ENCODE measurements at places on chromosomes 4 and X.

DNA sequence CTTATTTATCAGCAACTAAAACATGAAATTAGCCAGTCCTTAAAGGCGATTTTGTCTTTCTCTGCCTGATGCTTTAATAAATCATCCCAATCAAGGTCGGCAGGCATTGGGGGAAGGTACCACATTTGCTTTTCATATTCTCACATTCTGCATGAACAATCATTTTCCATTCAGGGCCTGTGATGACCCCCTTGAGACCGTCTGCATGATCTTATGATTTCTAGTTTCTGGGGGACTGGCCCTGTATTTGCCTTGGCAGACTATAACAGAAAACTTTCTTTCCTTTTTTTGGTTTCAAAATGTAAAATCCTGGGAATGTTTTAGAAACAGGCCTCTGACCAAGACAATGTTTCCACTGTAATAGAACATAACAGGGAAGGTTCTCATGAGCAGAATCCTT lies 296.8 kb downstream of the IDS start:
- DNase-seq, result no peak

DNA sequence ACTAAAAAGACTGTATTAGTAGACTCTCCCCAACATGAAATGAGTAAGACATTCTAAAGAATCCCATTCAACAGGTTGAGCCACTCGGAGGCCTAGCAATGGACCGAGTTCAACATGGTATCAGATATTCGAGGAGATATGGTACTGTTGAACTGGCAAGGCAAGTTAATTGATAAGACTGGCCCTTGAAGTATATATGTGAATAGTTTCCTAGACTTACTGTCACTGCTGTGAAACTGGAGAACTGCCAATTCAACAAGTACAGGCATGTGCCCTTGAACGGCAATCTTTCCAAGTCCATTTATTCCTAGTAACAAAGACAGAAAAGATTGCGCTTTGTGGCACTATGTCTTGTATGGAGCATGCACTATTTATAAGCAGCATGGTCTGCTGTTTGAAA lies 24.4 kb downstream of the FAT1 start:
- DNase-seq, result no peak

- no peak for DNase-seq
Observed at GRCh38 chr4:6538575-6538974, 36.4 kb upstream of the MAN2B2 start.

DNA sequence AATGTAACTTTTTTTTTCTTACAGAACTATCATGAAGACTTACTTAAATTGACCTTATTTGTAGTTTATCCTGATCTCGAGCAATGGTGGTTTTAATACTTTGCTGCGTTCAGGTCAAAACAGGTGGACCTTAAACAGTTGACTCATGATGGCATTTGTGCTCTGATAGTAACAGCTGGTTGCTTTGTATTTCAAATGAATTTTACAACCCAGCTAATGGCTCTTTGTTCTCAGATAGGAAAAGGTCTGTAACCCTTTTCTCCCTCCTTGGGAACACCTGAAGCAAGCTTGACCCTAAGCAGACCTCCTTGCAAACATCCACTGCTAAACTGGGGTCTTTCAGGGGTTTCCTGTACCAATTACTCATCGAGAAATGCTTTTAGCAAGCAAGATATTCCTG lies 79.2 kb downstream of the F11 start:
- no peak for DNase-seq

- no peak for DNase-seq
Observed at GRCh38 chr4:78806943-78807460, 30.9 kb downstream of the BMP2K start.

DNA sequence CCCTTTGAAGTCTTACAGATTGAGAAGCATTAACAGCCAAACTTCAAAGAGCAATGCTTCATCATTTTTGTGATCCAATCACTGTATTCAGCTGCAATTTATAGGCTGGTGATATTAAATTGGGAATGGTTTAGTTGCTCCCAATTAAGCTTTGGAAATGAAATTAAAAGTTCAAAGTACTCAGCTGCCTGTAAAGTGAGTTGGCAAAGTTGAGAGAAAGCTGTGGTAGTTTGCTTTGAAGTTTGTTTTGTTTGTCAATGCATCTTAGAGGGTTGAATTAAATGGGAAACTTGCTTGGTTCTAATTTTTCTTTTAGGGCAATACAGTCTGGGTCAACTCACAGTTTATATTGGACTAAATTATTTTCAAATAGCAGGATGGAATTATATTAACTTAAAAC lies 238.4 kb upstream of the CTSO start:
- no peak for DNase-seq

- DNase-seq, result peak; percentile 78
Observed at GRCh38 chr4:26787461-26788340, 72.9 kb upstream of the STIM2 start.

DNA sequence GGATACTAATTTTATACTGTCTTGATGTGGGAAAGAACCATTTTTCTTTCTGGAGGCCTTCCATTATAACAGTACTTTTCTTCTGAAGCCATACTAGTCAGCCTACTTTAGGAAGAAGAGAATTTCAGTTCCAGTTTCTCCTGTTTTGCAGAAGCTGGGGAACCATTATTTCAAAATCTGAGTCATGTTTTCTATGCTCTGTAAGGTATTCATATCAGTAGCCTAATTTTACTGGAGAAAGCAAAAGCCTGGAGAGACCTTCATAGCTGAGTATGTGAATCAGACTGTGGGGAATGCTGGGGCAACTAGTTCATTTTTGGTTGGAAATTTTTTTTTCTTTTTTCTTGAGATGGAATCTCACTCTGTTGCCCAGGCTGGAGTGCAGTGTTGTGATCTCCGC lies 22.4 kb downstream of the AFF1 start:
- no peak for DNase-seq

DNA sequence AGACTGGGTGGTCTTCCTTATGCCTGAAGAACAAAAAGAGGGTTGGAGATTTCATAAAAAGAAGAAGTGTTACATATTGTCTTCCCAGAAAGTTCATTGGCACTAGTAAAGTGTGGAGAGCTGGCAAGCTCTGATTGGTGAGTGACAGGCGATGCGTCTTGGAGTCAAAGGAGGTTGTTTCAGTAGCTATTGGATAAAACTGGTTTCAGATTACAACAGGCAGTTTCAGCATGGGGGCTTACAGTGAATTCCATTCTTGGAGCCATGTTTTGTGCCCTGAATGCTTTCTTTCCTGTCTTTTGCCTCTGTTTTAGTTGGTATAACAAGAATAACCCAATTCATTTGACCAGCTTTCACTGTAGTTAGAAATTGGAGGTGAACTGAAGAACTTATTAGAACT lies 750.5 kb downstream of the ADGRL3 start:
- no peak for DNase-seq

Measured in psoas muscle (tissue), 8 donors.